ENCODE measurements at places on chromosomes 7 and 10.

GRCh38 chr10:128016423-128017060 lies 109.6 kb downstream of the PTPRE start:
- no peak for DNase-seq

DNA sequence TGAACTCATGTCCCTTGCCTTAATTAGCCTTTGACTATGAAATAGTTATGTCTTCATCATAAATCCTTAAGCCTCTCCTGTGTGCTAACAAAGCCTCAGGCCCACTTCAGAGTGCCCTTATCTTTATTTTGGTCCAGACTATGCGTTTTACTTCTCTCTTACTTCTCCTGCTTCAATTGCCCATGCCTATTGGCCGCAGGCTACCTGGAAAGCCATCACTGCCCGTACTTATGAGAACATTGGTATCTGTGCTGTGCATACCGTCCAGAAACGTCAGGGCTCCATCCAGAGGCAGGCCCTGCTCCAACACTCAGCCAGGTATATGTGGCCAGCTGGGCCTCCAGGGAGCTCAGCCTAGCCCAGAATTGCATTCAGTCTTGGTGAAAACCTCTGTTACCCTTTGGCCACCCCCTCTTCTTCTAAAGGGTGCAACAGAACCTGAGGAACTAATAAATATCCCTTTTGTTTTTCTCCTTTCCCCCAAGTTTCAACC lies 212.4 kb upstream of the MTPN start:
- DNase-seq = no peak

DNA sequence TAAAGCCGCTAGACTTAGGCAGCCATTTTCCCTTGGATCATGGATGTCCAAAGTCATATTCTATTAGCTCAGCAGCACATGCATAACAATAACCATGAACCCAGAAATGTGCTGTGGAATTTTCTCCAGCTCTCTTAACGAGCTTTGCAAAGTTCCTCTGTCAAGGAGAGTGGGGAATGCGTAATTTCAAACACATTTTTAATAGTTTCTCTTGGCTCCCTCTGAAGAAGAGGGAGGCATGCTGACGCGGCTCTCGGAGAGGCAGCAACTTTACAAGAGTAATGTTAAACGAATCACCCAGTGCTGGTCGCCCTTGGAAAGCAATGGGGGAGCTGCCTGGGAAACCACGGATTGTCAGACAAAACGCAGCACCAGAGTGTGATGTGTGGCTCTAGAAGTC lies 114.8 kb downstream of the RAB18 start:
- DNase-seq = no peak

GRCh38 chr7:50594734-50595485 lies 29.7 kb upstream of the DDC start:
- DNase-seq = no peak

DNA sequence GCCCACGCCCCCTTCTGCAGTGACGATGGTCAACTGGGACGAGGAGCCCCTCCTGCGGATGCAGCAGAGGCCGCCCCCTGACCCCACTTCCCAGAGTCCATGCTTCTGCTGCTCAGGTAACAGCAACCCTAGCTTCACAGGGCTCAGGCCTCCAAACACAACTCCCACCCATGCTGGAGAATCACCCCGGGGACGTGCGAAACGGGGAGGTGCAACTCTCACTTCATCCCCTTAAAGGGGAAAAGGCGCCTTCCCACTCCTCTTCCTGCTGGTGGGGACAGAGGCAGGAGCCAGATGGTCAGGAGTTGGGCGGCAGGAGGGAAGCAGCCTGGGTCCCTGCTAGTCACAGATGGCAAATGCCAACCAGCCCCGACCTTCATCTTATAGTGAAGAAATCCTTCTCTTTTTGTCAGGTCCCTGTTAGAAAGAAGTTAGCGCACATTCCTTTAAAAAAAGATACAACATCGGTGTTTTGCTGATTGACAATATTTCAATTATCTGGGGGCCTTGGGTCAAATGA lies 155.4 kb downstream of the DIP2C start:
- DNase-seq = no peak

GRCh38 chr10:120428754-120429153 lies 28.3 kb upstream of the PLPP4 start:
- no peak for DNase-seq

DNA sequence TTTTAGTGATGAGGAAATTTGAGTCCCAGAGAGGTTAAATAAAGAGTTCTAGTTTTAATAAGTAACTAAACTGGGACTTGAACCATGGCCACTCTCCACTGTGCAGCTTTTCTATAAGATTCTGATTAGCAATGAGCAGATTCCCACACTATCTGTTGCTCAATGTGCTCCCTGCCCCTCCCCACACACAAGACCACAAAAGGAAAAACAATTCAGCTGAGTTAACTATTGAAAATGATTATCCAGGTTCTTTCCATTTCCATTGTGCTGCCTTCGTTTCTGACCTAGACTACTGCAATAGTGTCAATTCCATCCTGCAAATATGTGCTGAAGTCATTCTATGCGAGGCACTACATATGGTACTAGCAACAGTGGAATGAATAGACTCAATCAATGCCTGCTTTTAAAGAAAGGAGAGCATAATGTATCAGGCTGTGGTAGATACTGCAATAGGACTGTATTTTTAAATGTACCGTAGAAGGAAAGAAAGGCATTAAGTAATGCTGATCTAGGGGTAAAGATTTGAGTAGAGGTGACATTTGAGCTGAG lies 97.0 kb downstream of the SEMA3C start:
- DNase-seq = no peak

DNA sequence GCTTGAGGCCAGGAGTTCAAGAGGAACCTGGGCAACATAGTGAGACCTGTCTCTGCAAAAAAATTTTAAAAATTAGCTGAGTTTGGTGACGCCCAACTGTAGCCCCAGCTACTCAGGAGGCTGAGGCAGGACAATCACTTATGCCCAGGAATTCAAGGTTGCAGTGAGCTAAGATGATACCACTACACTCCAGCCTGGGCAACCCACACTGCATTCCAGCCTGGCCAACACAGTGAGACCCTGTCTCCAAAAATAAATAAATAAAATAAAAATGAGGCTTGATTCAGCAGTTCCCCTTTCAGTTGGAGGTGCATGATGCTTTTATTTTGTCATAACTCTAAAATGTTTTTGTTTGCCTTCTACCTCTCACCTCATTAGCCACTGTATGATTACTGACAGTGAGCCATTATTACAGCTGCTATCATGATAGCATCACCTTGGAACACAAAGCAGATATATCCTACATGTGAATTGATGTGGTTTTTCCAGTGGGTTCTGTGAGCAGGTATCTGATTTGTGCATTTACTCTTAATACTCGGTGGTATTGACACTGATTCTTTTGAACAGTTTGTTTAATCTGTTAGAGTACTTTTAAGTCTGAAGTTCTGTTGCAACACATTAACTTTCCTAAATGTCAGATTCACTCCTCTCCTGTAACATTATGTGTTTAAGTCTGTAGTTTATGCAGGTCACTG lies 49.1 kb downstream of the ARID5B start:
- DNase-seq = no peak

DNA sequence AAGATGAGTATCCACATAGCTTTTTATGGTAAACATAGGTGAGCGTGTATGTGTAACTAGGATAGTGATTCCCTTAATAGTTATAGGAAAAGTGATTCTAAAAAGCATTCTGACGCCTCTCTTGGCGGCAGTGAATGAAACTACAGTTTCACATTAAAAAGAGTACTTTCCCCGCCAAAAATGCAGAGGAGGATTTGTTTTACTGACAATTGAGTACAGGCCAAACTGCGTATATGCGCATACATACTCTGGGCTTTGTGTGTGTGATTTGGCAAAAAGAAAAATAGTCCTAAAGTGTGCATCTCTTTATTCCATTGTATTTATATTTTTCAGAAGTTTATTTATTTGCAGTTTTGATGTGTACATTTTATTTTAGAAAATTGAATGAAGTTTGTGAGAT lies 10.3 kb downstream of the CUL1 start:
- no peak for DNase-seq

DNA sequence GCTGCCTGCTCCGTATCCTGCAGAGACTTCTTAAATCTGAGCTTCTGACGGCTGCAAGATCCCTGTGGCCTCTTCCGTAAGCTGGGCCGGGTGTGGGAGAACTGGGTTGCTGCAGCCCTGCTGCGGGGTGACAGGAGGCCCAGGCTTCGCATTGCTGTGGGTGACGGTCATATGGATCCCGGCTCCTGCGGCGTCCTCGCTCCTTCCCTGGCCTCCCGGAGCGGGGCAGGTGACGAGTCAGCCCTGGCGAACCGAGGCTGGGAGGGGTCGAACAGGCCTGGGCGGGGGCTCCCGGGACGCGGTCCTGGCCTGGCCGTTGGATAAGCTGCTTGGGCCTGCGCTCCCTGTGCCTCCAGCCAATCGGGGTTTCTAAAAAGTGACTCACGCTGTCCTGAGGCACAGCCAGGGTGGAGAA lies 7.8 kb upstream of the UBE2D1 start:
- DNase-seq = no peak

- DNase-seq = no peak
These were observed 141.1 kb upstream of the ITGB1 start for GRCh38 chr10:33098951-33099663.

DNA sequence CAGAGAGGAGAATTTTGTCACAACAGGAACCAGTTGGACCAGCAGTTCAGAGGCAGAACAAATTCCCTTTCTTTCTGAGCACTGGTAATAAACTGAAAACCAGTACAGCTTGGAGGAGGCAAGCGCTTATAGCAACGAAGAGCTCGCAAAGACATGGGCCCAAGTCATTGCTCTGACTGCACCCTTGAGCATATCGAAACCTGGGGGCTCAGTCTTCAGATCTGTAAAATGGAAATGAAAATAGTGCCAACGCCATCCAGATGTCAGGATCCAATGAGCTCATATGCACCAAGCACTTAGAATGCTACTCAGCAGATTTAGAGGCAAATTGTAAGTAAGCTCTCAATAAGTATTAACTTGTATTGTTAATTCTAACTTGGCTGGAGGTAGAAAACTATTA lies 14.4 kb upstream of the CALU start:
- DNase-seq = no peak

GRCh38 chr10:72105098-72105475 lies 16.7 kb upstream of the SPOCK2 start:
- no peak for DNase-seq

GRCh38 chr10:97426776-97427570 lies 982 bp downstream of the PGAM1 start:
- no peak for DNase-seq

DNA sequence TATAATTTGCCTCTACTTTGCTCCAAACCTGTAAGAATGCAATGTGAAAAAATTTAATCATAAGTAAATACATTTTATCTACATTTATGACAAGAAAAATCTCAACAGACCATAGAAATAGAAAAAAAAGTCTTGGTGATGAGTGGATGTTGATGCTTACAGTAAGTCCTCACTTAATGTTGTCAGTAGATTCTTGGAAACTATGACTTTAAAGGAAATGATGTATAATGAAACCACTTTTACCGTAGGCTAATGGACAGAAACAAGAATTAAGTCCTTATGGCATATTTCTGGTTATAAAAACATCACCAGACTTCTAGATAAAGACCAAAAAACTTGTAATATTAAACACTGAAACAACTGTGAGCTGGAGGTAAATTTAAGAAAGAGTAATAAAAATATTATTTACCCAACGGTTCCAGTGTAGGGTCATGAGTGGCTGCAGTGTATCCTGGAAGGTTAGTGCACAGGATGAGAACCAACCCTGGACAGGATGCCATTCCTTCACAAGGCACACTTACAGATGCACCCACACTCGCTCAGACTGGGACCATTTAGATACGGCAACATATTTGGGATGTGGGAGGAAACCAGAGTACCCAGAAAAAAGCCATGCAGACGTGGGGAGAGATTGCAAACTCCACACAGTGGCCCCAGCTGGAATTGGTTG lies 76.3 kb downstream of the GLCCI1 start:
- no peak for DNase-seq

- DNase-seq = no peak
These were observed 14.3 kb downstream of the NOD1 start for GRCh38 chr7:30464231-30464671.

DNA sequence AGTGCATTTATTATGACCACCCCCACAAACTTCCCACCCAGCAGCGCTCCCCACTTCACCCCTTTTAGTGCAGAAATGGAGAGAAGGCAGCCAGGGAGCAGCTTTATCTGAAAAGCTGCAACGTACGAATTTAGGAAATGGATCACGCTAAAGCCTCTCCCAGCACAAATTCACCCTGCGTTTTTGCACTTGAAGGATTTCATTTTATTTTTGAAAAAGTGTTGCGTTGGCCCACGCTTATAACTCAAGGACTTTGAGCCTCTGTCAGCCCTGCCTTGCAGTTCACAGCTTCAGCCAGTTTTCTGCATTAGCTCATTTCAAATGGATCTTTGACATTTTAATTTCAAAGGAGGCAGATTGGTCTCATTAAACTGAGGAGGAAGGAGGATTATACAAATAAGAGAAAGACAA lies 556.1 kb downstream of the KCNMA1 start:
- DNase-seq = no peak

GRCh38 chr10:61271127-61271780 lies 181.9 kb downstream of the TMEM26 start:
- DNase-seq = no peak

GRCh38 chr7:156827587-156828203 lies 65.3 kb downstream of the LMBR1 start:
- DNase-seq = no peak

- DNase-seq = no peak
These were observed 54.3 kb upstream of the AKR1E2 start for GRCh38 chr10:4771554-4772201.

- no peak for DNase-seq
These were observed 82.7 kb downstream of the PLCE1 start for GRCh38 chr10:94076325-94076841.

DNA sequence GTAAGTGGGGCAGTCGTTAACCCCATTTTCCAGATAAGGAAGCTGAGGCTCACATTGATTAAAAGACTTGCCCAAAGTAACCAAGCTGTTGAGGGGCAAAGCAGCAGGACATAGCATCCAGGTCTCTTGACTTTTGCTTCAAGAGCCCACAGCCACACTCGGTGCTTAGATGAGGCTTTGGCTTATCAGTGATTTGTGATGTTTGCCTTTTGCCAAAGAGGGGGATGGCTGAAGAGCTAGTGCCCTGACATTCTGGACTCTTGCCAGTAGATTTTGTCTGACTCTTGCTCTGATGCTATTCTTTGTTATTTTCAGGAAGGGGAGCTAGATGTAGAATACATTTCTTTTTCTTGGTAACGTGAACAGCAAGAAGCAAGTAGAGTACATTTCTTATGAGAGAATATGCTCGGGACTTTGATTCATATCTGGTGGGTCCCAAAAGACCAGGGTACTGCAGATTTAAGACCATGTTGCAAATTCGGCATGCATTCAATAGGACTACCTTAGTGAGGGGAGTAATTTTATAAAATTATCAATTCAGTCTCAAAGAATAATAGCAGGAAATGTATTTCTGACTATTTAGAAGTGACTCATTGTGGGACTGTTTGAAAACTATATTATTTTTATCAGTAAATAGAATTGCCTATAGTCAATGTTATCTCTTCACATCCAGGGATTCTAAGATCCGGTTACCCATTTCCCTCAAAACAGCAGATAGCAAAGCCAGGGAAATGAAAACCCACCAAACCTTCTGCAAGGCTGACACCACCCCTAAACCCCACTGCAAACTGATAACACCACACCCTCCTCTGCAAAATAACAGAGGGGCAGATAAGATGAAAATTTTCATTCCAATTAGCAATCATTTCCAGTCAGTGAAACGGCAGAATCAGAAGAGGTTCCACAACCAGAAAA lies 180.0 kb upstream of the BMPER start:
- no peak for DNase-seq
